ENCODE measurements at places on chromosomes 3 and 15. TPM values are rescaled to one million over a fixed set of nuclear protein-coding genes. Genes with fewer than 3 reads are reported as not detected.
A peak's percentile ranks its signal among the peaks of the same experiment; 100 is the strongest.

DNA sequence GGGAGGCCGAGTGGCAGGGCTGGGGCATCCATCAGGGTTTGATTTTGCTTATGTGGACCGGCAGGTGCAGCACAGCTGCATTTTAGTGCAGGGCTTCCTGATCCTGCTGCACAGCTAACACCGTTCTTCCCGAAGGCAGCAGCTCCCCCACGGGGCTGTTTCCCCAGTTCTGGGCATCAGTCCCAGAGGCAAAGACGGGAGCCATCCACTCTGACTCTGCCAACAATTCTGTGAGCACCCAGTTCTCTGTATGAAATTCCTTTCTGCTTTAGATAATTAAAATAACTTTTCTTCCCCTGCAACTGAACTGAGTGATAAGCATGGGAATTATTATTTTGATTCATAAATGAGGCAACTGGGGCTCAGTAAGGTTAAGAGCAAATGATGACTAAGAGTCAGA is 262.9 kb upstream of the ATP10A start:
- no peak for DNase-seq

DNA sequence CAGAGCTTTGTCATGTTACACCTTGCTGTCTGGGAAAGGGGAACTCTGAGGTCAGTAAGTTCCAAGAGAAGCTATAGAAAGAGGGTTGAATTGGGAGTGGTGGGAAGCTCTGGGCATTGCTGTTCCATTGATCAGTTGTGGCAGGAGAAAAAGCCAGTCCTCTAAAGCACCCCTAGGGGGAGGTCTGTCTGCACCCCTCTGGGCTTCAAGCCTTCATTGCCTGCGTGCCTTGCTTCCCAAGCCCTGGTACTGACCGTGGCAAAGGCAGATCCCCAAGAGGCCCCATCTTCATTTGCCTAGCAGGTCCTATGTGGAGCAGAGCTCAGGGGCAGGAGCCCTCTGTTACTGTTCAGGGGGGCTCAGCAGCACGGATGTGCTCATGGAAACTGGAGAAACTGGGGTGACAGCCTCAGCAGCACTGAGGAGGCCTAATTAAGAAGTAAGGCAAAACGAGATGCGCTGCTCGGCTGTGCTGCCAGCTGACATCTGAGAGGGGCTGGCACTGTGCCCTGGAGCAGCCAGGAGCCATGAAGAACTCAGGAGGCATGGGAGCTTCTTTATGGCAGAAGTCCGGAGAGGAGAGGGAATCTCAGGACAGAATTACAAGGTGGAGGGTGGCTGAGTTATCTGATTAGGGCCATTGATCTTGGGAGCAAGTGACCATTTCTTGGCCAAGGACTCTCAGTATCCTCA is 270.9 kb downstream of the RPLP1 start:
- peak; percentile 32 for DNase-seq

NOX5 gene
- not detected for total RNA-seq

DNA sequence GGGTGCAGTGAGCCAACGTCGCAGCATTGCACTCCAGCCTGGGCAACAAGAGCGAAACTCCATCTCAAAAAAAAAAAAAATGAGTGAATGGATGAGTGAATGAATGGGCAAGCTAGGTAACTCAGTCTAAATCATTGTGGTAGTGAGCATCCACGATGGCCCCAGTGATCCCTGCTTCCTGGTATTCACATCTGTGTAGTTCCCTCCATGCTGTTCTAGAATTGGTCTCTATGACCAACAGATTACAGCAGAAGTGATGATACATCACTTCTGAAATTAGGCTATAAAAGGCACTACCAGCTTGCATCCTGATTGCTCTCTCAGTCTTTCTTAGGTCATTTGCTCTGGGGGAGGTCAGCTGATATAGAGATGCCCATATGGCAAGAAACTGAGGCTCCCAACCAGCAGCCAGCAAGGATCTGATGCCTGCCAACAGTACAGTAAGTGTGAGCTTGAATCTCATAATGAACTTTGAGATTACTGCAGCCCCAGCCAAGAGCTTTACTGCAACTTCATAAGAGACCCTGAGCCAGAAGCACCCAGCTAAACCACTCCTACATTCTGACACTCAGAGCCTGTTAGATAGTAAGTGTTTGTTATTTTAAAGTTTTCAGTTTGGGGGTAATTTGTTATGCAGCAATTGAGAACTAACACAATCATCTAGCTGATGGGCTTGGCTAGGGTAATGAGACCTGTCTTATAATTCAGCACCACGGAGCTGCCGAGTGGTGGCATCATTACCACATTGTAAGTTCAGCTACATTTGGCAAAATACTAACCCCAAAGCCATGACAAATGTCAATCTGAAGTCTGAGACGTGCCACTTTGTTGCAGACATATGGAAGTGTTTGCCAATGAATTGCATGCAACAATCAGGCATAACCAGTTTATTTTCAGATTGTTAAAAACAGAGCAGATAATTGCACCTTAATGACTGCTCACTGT is 53.0 kb downstream of the KLHL6 start:
- DNase-seq, result no peak

GRCh38 chr3:46183330-46183729 is 24.8 kb downstream of the CCR1 start:
- DNase-seq, result no peak

CD96 gene
- total RNA-seq, result 0.59 TPM

HHLA2 gene
- total RNA-seq, result not detected

DNA sequence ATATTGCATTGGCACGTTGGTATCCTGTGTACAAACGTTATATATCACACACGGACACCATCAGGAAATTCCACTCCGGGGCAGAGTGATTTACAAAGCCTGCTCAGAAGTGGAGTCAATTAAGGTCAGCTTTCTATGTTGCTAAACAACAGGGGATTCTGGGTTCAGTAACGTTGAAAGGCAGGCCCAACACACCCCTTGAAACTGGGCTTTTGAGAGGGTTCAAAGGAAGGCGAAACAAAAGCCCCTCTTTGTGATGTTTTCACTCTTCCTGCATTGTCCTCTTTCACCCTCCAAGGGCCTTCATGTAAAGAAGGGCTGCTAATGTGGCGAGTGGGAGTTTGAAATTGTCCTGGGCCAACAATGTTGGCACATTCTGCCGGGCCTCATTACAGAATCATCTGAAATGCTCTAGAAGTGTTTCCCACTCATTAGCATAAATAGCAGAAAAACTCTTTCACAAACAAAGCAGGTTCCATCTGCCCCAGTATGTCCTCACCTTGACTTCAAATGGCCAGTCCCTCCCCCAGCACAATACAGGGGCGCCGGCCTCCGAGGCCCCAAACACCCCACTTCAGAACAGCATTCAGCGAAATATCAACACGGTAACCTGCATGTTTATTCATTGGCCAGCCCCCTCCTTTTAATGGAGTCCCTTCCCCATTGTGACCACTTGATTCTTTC is 76.4 kb downstream of the HES1 start:
- DNase-seq, result no peak

GRCh38 chr3:43021186-43021585 is 42.1 kb downstream of the GASK1A start:
- no peak for DNase-seq

GRCh38 chr3:105688821-105689220 is 180.0 kb downstream of the CBLB start:
- no peak for DNase-seq

Measured in psoas muscle (tissue), 8 donors.